ENCODE measurements at places on chromosomes 5 and 9.
A peak's percentile ranks its signal among the peaks of the same experiment; 100 is the strongest.

DNA sequence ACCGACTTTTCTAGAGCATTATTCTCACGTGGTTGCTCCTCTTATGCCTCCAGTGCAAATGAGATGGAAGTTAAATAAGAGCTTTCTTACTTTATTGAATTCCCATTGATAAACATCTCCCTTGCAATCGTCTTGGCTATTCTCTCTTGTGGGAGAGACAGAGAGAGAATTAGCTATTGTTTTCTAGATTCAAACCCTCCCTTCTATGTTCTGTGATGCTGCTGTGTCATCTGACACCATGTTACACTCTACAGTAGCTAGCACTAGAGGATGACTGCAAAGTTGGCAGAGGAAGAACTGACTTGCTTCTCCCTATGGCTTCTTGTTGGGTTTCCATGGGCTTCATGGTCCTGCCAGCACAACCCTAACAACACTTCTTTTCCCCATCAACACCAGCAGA, 134.6 kb upstream of the RANBP3L start:
- DNase-seq = no peak

DNA sequence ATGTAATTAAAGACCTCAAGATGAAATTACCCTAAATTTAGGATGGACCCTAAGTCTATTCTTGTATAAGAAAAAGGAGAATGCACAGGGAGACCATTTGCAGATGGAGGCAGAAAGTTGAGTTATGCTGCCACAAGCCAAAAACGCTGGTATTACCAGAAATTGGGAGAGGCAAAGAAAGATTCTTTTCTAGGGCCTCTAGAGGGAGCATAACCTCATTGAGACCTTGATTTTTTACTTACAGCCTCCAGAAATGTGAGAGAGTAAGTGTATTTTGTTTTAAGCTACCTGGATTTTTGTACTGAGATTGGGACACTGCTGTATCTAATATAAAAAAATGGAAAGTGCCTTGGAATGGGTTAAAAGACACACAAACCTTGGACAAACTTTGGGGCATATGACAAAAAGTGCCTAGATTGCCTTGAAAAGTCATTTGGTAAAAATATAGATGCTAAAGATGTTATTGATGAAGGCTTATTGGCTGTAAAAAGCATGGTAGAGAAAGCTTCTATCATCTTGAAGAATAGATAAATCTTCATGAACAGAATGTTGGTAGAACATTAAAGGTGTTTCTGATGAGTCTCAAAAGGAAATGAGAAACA, 174.7 kb upstream of the PRDM9 start:
- no peak for DNase-seq

GRCh38 chr5:135032999-135033861, 798 bp downstream of the PITX1 start:
- DNase-seq = no peak

DNA sequence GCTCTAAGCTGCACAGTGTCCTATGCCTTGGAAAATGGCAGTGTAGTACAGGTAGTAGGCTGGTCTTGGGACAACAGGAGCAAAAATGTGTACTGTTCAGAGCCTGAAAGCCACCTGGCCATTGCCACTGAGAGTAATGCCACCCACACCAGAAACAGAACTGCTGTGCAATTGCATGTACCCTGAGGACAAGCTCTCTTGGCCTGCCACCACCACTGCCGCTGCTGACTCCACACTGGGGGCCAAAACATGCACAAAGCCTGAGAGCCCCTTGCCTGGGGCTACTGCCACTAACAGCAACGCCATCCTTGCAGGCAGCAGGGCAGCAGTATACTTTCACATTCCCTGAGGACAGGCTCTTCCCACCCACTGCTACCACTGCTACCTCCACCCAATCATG, 251.9 kb upstream of the CDH12 start:
- DNase-seq = no peak

DNA sequence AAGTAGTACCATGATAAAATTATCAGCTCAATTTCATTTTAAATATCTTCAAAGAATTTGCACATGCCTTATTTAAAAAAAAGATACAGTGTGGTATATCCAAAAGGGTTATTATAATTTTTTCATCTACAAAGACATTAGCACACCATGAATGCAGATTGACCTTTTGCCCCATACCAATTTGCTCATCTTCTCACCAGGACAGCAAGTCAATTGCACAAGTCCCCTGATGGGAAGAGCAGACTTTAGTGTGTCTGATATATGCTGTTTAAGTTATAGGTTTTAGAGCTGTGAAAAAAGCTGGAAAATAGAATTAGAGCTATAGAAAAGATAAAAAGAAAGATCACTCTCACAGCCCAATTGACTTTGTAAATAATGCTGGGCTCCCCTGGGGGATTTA, 325.8 kb upstream of the CDH6 start:
- no peak for DNase-seq

DNA sequence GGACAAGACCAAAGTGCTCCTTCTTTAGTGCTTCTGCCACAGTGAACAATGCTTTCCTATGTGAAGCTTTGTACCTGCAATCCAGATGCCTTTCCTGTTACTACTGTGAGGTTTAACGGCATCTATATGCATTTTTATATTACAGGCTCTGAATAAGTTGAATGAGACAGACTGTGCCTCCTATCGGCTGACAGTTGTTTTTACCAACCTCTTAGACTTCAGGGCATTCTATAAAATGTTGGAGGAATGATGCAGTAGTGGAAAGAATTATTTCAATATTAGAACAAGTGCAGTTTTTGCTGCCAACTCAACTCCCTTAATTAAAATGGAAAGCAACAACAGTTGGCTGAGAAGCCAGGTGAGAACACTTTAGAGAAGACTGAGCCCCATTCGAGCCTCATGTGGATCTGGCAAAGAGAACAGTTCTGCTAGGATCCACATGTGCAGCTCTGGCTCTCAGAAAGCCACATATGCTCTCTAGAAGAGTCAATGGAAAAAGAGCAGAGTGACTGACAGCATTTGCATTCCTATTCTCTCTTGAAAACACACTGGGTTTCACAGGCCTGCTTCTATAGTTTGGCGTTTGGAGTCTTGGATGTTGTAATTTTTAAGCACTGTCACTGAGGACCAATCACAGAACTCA, 147.5 kb downstream of the LURAP1L start:
- no peak for DNase-seq

GRCh38 chr5:635306-636055, 23.3 kb downstream of the CEP72 start:
- no peak for DNase-seq

DNA sequence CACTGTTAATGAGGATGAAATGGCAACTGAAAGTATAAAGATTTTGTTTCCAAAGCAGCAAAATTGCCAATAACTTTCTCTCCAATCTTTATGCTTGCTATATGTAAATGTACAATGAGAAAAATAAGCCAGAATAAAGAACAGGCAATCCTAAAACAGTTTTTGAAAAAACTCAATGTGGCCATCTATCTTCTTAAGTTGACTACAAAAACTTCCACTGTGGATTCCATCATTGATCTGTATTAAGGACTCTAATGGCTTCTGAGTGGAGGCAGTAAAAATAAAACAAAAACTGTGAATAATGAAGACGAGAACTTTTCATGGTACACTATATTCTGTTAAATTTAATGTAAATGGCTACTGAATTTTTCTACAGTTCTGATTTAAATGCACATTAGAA, 382.9 kb downstream of the TMEM232 start:
- no peak for DNase-seq

GRCh38 chr5:1748271-1748670, 51.4 kb downstream of the MRPL36 start:
- no peak for DNase-seq

DNA sequence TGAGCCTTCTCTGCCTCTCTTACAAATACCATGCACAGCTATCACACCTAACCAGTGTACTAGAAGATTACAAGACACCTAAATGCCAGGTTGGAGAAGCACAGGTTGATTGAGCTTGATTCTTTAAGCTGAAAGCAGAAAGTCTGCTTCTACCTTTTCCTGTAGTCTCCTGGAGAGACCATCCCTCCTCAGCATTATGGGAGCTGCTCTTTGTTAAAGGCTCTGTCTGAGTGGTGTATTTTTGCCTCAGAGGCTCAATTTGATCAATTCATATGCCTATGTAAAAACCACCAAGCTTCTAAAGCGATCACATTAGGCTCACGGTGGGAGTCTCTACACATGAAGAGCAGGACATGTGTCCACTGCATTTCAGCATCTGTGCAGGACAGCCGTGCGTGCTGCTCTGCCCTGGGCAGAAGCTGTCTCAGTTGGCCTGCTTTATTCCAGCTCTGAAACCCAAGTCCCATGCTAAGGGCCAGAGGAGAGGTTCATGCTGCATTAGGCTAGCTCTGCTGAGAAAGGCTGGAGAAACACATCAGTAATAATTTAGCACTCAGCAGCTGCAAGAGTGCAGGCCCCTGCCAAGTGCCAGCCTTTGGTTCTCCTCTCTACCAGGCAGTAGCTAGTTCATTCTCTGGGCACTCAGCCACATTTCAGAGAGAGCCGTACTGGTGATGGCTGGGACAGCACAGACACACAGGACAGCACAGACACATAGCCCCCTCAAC, 41.7 kb downstream of the TMEM167A start:
- DNase-seq = peak; percentile 55

DNA sequence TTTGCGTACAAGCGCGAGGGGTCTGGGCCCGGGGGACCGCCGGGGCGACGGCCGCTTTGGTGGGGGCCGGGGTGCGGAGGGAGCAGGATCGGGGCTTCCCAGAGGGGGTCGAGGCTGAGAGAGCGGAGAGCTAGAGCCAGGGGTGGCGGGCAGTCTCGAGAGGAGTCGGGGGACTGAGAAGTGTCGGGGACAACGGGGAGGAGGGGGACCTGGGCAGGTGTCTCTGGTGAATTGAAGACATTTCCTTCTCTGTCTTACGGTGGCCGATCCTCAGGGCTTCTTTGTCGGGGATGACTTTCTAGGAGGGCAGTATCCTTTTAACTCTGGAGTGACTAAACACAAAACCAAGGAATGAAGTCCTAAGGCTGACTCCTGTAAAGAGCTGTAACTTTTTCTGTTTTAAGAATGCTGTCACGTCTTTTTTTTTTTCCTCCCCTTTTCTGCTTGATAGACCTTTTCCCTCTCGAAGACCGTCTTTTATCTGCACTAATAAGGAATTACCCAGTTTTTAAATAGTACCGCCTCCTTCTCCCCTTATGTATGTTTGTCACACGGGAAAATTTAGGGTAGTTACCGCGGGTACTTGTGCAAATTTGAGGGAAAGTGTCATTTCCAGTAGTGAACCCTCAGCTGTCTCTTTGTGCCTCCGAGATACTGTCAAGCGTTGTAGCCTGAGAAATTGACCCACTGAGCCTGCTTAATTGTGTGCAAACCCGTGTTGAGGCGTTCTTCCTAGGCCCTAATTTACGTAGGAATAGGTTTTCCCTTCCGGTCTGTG, 822 bp downstream of the DENND4C start:
- DNase-seq = no peak

DNA sequence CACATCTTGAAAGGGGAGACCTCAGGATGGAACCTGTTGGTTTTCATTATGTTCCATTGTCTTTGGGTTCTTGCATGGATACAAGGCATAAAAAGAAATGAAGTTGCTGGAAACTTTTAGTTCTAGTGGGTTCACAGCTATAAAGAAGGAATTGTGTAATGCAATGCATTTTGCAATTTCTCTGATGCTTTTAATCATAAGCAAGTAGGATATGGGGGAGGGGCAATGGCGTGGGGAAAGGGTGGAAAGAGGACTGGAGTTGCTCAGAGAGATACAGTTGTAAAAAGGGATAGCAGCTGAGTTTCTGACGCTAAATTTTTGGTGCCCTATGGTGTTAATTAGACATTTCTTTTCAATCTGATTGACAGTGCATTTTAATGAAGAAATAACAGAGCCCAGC, 88.6 kb upstream of the FANCC start:
- no peak for DNase-seq

DNA sequence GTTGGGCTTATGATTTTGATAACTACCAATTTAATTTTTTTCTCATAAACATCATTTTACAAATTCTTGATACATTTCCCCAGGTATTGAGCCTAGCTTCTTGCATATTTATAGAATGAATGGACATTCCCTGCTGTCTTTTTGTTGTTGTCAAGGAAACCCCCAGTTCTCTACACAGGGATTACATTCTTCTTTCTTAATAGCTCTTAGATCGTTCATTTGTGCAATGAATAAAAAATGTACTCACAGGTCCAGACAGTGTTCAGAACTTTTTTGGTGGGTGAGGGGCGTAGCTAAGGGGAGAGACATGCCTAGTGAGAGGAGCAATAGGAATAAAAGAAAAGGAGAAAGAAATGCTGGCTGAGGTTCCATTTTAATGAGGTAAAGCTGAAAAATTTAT, 58.6 kb downstream of the VCAN start:
- no peak for DNase-seq

GRCh38 chr5:21856987-21857386, 996.2 kb downstream of the CDH12 start:
- DNase-seq = no peak

DNA sequence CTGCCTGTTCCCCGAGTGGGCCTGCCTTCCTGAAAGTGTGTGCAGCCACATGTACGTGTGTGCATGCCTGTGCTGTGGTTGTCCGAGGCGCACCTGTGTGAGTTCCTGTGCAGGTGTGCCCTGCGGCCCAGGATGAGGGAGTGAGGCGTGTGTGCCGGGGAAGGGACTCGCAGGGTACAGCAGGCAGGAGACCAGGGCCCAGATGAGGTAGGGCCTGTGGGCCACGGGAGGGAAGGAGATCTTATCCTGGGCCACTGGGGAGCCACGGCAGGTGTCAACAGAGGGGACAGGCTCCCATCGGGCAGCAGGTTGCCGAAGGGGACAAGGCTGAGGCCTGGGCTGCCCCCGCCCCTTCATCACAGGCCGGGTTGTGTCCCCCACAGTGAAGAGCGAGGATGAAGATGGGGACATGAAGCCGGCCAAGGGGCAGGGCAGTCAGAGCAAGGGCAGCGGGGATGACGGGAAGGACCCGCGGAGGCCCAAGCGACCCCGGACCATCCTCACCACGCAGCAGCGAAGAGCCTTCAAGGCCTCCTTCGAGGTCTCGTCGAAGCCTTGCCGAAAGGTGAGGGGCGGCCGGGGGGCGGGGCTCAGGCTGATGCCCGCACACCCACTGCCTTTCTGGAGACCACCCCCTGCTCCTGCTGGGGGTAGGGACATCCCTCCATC, 79.2 kb downstream of the LMX1B start:
- no peak for DNase-seq

GRCh38 chr5:157516006-157516405, 56.0 kb downstream of the NIPAL4 start:
- DNase-seq = no peak

GRCh38 chr9:98994172-98995058, 50.7 kb downstream of the COL15A1 start:
- DNase-seq = no peak

- no peak for DNase-seq
Measured at GRCh38 chr9:110538647-110539041, 40.9 kb downstream of the SVEP1 start.

DNA sequence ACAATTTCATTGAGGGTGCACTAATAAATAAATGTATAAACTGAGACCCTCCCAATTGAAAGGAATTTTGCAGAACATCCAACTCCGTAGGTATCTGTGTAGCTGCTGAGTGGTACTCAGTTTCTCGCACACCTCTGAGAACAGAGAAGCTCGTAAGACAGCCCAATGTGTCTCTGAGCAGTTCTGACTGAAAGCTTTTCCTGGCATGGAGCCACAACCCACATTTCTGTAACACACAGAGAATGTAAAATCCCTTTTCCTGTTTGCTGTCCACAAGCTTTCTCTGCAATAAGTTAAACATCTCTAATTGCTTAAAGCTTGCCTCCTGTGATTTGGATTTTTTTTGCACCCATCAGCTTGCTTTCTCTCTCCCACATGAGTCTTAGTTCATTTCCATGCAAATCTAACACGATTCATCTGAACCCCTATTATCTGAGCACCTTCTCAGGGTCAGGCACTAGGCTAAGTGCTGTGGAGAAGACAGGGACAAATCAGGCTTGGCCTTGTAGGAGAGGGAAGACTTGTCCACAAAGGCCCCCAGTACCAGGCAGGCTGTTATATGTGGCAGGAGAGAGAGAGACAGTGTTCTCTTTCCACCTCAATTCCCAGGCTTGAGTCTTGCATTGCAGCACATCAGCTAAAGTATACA, 44.2 kb upstream of the COL15A1 start:
- DNase-seq = no peak
